SK-N-DZ (cell line): ENCODE measurements at places on chromosomes 3 and 15.

DNA sequence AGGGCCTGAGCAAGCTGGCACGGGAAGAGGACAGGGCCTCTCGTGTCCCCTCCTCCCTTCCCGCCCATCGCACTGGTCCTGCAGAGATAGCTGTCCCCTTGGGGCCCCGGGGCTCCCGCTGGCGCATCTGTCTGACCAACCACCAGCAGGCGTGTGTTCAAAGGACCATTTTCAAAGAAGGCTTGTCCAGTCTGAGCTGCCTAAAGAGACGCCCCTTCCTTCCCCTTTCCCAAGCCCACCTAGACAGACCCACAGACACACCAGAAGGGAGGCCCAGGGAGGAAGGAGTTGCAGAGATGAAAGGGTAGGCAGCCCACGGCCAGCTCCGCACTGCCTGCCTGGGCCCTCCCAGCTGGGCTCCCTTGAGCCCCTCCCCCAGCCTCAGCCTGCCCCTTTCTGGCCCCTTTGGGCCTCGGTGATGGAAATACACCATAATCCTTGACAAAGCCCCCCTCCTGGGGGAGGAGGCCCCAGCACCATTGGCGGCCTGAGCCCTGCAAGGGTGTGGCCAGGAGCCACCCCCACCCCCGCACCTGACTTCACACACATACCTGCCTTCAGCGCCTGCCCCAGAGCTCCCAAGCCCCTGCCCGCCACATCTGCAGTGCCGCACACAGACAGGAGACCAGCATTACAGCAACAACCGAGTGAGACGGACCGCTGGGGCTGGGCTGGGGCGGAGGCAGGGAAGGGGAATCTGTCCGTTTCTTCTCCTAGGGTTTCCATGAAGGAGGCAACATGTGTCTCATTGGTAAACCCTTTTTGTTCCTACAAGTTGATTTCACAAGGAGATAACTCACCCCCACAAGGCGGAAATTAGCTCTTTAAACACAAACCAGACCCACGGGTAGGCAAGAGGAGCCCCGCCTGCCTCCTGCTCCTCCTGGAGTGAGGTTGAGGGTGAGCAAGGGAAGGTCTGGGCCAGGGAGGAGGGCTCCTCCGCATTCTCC, at the start of gene STRA6:
STRA6 (minus strand) TSS at position 336 of the 950 bp plus-strand sequence. CDS start 520 bp downstream, outside the sequence.
- peak; percentile 93 for DNase-seq

GRCh38 chr3:175346573-175347356, 487.6 kb downstream of the NAALADL2 start:
- no peak for DNase-seq

DNA sequence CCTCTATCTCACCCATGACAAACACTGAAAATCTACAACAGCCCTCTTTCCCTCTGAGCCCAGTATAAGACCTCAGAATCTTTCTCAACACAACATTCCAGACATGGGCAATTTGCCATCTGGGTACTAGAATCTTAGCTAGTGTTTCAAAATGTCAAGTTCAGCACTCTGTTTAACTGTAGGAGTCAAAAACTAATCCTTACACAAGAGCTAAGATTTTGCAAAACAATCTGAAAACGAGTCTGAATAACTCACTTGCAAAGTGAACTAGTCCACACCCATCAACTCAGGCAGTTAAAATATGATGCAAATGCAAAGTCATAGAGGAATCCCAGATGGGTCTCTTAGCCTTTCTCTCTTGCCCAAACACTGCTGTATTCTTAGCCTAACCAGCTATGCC, 67.8 kb downstream of the GPR176 start:
- DNase-seq: no peak

DNA sequence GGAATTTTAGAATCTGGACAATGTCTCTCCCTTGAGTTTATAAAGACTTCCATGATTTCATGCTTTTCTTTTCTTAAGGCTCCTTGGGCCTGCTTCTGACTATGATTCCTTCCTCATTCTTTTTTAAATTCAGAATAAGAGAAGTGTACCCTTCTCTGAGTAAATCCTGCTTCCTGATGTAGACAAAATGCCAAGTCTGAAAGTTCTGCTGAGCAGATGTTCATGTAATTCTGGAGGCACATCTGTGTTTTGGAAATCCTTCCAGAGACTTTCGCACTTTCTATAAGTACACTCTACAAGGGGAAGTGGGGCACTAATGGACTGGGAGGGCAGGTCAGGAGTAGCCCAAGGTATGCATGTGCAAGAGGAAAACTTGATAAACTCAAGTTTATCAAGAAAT, 24.8 kb downstream of the TPM1 start:
- no peak for DNase-seq

DNA sequence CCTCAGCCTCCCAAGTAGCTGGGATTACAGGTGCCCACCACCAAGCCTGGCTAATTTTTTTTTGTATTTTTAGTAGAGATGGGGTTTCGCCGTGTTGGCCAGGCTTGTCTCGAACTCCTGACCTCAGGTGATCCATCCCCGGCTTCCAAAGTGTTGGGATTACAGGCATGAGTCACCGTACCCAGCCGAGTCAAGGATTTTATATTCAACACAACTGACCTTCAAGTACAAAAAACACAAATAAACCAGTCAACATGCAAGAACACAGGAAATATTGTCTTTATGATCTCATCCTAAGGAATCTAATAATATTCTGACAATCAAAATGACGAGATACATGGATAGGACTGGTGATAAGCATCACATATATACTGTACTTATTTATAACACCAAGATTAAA, 37.9 kb downstream of the TJP1 start:
- DNase-seq: no peak

- DNase-seq: peak; percentile 44
Observed at GRCh38 chr15:89665449-89666181, 10.3 kb upstream of the KIF7 start.

GRCh38 chr3:101381809-101382208, 61.4 kb upstream of the IMPG2 start:
- peak; percentile 8 for DNase-seq

DNA sequence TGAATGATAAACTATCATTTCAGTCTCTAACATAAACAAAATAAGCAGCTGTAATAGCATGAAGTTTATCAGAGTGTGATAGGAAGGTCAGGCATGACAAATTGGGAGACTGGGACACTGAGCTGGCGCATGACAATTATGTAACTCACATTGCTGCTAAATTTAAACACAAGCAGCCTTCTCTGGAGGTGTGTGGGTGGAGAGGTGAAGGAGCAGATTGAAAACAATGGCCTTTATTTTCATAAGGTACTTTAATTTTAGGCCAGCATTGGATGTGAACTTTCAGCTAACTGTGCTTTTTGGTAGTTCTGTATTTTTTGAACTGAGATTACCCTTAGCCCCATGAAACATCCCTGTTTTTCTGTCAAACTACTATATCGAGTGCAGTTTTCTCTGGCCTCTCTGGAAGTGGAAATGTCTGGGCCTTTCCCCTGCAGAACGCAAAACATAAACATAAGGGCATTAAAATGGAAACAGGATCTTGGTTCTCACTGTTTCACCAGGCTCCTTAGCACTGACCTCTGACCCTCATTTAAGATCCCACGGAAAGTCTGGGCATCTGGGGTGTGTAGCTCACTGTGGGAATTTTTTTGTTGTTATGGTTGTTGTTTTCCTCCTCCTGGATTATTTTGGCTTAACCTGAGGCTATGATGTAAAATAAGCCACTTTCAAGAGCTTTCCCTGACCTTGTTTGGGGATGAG, 160.1 kb upstream of the DPH6 start:
- no peak for DNase-seq

DNA sequence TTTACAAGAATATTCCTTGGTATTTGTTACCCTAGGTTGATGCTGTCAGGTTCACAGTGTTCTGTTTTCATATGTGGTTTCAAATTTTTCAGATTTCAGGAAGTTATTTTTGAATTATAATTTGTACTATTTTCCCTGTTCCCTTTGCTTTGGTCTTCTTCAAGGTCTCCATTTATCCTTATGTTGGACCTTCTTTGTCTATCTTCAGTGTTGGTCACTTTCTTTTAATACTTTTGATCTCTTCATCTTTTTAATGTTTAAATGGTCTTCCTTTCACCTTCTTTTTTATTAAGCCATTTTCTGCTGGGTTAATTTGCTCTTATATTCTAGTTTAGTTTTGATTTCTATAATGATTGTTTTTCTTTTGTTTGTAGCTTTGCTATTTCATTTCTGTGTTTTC, 61.3 kb downstream of the KLHL25 start:
- no peak for DNase-seq
